ENCODE measurements at places on chromosomes 2 and 18. TPM values are rescaled to one million over a fixed set of nuclear protein-coding genes. Genes with fewer than 3 reads are reported as not detected.

DNA sequence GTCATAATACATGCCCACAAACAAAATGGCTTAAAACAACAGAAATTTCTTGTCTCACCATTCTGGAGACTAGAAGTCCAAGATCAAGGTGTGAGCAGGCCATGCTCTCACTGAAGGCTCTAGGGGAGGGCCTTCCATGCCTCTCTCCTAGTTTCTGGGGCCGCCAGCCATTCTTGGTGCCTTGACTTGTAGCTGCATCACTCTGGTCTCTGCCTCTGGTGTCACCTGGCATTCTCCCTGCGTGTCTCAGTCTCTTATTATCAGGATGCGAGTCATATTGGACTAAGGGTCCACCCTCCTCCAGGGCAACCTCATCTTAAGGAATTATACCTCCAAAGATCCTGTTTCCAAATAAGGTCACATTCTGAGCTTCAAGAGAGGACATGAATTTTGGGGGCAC is 76.1 kb downstream of the KCNF1 start:
- ATAC-seq: no peak

DNA sequence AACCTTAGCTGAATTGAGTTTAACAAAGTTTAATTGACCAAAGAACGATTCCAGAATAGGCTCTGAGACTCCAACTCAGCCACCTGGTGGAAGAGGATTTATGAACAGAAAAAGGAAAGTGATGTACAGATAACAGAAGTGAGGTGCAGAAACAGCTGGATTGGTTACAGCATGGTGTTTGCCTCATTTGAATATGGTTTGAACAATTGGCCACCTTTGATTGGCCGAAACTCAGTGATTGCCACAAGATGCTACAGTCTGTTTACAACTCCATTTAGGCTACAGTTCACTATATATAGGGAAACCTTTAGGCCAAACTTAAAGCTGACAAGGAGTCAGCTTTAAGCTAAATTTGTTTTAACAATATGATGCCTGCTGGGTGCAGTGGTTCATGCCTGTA is 28.1 kb upstream of the SLC35G4 start:
- ATAC-seq: no peak

DNA sequence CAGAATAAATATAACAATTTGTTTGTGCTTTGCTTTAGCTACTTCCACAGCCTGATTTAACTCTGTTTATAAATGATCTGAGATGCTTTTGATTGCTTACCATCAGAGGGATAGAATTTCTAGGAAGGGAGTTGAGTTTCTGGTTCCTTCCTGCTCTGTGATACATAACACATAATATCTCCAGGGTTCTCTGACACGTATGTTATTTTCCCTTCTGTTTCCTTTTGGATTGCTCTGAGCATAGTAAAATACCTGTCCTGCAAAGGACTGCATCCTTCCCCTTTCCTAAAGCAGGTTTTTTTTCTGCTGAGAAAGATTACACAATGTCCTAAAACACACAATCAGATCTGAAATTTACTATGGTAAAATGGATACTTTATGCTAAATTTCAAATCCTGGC is 76.1 kb downstream of the CABYR start:
- ATAC-seq: no peak

DNA sequence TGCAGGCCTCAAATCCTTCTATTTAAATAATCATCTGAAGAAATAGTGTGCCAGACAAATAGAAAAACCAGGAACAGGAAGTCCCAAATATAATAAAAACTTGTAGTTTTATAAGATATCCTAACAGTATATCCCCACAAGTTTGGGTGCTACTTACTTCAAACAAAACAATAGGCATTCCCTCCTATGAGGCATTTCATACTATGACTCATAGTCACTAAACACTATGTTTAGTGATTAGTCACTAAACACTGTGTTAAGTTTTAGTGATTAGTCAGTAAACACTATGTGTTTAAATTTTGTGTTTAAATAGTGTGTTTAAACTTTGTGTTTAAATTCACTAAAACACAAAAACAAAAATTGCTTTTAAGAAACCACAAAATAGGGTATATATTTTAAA is 407.0 kb upstream of the CDH19 start:
- ATAC-seq: no peak

DNA sequence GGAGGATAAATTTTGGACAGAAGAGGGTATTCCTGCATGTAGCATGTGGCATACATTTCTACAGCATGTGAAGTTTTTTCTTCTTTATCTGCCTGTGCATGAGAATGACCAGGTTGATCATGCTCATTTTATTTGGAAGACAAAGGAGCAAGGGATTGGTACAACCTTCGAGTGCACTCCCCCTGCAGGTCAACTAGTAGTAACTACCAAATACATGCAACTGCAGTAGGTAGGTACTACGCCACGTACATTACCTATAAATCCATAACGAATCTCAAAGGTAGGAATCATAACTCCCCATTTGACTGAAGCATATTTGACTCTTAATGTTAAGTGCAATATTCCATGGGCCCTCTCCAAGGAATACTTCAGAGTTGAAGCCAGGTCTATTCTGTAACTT is 763.9 kb downstream of the TSN start:
- ATAC-seq: no peak

The RBM44 gene
- total RNA-seq: 1.1 TPM

The ANKRD53 gene
- total RNA-seq: 2.0 TPM

The NDC80 gene
- 1.5 TPM for total RNA-seq

The LRRTM4 gene
- 24.8 TPM for total RNA-seq

The LYG1 gene
- 0.58 TPM for total RNA-seq

The SOS1 gene
- total RNA-seq: 21.5 TPM

The CXCR2 gene
- 0.21 TPM for total RNA-seq

Measured in motor neuron (in vitro differentiated cells).